ENCODE measurements at places on chromosomes 1 and 21. TPM values are rescaled to one million over a fixed set of nuclear protein-coding genes. Genes with fewer than 3 reads are reported as not detected.

MYOC gene
- total RNA-seq: not detected

KRTAP11-1 gene
- not detected for total RNA-seq

IL24 gene
- total RNA-seq: 3.1 TPM

TPTE gene
- not detected for total RNA-seq

NEK2 gene
- total RNA-seq: 21.8 TPM

MARK1 gene
- total RNA-seq: not detected

MIXL1 gene
- total RNA-seq: not detected

All from activated T-helper 2 cell treated with anti-CD3 and anti-CD28 coated beads, Interferon-gamma antibody, Interleukin-2, Interleukin-4, amounts not matched to agents 10 μg/mL and 5 μg/mL and 100 μg/mL, durations not matched to agents 14 hours and 24 hours and 36 hours (primary cell).